A549 treated with RU486 at 1 μM for 4 hours (cell line): ENCODE measurements at places on chromosomes 12 and 14. TPM values are rescaled to one million over a fixed set of nuclear protein-coding genes. Genes with fewer than 3 reads are reported as not detected.

Gene SLC38A1
- total RNA-seq: 41.1 to 86.5 TPM (median 79.9 TPM) in 5 replicates

Gene SERPINA1
- 0.45 to 3.1 TPM (median 0.61 TPM) in 5 replicates for total RNA-seq

Gene STXBP6
- 1.6 to 2.2 TPM (median 1.9 TPM) in 5 replicates for total RNA-seq

Gene RNASE2
- total RNA-seq: not detected in 5 replicates

Gene ESPL1
- total RNA-seq: 15.6 to 22.5 TPM (median 18.2 TPM) in 5 replicates

Gene PPFIBP1
- total RNA-seq: 16.0 to 32.5 TPM (median 26.5 TPM) in 5 replicates

Gene KRT71
- total RNA-seq: not detected in 5 replicates

Gene GRIN2B
- total RNA-seq: 3.9 to 5.7 TPM (median 4.4 TPM) in 5 replicates

Gene GPR84
- total RNA-seq: not detected in 5 replicates

Gene DACT1
- 0.39 to 0.77 TPM (median 0.51 TPM) in 5 replicates for total RNA-seq

Gene HAL
- 0.21 to 0.51 TPM (median 0.27 TPM) in 4 of 5 replicates, not detected in the other for total RNA-seq

Gene GATC
- total RNA-seq: 21.4 to 28.1 TPM (median 24.7 TPM) in 5 replicates

Gene HSPB8
- 13.0 to 20.4 TPM (median 16.5 TPM) in 5 replicates for total RNA-seq

Gene TDRD9
- not detected in 5 replicates for total RNA-seq

Gene PROX2
- total RNA-seq: not detected in 5 replicates

Gene ADAM21
- total RNA-seq: 0.07 TPM in 1 of 5 replicates, not detected in the others

Gene KDM2B
- total RNA-seq: 18.4 to 24.1 TPM (median 22.3 TPM) in 5 replicates

Gene TAS2R30
- total RNA-seq: not detected in 5 replicates

Gene CCND2
- total RNA-seq: not detected in 5 replicates

Gene CCDC196
- total RNA-seq: not detected in 5 replicates

Gene TAS2R42
- not detected in 5 replicates for total RNA-seq
